ENCODE measurements at places on chromosomes 1 and 21.

DNA sequence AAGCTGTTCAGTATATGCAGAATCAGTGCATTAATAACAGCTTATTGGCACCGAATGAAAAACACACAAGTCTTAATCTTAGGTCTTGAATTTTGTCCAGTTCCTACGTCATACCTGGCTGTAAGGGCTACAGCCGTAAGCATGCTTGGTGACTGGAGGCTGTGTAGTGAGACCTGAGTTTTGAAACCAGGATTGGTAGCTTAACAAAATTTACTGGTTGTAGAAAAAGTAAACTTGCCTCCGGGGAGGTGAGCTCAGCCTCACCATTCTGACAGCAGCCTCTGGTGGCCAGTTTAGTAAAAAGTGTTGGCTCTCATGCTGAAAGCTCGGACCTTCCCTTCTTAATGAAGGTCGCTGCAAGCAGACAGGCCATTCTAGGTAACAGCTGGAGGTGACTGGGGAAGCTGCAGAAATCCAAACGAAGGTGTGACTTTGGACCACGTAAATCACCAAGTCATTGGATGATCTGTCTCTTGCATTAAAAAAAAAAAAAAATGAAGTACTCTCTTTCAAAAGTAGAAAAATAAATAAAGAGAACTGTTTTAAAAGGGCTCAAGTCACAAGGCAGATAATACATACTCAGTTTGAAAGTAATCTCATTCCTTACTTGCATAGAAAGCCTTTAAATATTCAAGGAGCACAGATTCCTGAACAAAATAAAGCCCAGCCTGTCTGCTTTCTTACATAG lies 48.9 kb downstream of the HLCS start:
- peak; percentile 47 for DNase-seq

GRCh38 chr21:17495680-17496079 lies 17.2 kb upstream of the CXADR start:
- no peak for DNase-seq

DNA sequence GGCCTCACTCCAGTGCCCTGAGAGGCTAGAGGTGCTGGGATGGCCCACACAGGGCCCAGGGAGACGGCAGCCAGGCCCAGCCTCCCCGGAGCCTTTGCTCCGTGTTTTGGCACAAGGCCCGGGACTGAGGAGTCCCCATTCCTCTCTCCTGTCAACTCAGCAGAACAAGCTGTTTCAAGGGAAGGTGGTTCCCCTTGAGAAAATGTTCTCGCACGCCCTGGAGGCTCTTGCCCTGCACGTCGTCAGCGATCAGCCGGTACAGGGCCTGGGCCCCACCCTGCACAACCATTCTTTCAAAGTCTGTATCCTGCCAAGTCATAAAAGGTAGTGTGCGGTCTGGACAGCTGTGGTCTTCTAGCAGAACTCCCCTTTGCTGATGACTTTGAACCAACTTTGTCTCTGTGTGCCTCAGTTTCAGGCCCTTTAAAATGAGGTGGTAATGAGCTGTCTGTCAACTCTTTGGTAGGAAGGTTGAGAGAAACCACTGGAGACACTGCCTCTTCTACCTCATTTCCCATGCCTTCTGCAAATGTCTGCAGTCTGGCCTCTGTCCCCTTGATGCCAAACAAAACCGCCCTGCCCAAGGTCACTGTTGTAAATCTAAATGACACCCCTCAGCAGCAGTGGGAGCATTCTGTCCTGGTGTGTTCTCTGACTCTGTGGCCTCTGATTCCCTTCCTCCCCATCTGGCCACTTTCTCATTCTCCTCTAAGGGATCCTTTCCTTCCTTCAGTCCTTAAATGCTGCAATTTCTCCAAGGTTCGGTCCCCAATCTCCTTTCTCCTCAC lies 138.6 kb upstream of the JUN start:
- no peak for DNase-seq

DNA sequence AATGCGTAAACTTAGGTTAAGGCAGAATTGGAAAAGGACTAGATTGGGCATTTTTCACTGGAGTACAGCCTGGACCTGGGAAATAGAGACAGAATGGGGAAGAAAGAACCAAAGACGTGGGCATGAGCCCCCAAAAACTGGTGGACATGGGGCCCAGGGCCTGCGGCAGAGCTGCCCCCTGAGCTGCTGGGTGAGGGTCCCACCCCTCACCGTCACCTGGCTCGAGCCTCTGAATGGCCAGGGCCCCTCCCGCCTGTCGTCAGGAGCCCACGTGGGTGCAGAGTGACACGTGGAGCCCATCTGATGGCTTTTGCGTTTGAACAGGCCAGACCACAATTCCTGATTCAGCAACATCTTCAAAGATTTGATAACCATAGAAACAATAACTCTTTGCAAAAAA lies 360.9 kb upstream of the VAMP3 start:
- DNase-seq, result no peak

DNA sequence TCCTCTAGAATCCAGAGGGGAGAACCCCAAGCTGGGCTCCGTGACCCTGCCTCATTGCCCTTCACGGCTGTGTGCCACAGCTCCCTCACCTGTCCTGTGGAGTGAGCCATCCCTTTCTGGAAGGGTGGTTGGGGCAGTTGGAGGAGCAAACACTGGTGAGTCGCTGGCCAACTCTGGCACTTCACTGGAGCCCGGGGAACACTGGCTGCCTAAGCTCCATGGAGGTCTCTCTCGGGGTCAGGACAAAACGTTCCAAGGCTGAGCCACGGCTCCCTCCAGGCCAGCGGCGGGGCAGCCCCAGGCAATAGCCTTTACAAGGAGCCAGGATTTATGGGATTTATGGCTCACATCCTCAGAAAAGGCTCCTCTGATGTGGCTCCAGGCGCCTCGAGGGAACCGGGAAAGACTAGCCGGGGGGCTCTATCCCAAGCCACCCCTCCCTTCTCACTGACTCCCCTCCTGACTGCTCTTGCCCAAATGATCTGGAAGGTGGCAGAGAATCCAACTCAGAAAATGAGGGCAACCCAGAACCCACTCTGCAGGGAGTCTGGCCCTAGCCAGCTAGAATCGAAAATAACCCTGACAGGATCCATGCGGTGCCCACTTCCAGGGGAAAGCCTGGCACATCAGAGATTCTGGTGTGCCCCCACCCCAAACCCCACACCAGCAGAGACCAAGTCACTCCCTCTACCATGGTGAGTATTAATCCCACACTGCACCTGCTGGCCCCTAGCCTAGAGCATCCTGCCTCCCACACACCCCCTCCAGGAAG lies 75.2 kb downstream of the GLIS1 start:
- no peak for DNase-seq

- DNase-seq, result no peak
Measured at GRCh38 chr21:37356706-37357105, 9.9 kb upstream of the DYRK1A start.

GRCh38 chr1:245718123-245718522 lies 563.3 kb downstream of the KIF26B start:
- DNase-seq, result peak; percentile 0

DNA sequence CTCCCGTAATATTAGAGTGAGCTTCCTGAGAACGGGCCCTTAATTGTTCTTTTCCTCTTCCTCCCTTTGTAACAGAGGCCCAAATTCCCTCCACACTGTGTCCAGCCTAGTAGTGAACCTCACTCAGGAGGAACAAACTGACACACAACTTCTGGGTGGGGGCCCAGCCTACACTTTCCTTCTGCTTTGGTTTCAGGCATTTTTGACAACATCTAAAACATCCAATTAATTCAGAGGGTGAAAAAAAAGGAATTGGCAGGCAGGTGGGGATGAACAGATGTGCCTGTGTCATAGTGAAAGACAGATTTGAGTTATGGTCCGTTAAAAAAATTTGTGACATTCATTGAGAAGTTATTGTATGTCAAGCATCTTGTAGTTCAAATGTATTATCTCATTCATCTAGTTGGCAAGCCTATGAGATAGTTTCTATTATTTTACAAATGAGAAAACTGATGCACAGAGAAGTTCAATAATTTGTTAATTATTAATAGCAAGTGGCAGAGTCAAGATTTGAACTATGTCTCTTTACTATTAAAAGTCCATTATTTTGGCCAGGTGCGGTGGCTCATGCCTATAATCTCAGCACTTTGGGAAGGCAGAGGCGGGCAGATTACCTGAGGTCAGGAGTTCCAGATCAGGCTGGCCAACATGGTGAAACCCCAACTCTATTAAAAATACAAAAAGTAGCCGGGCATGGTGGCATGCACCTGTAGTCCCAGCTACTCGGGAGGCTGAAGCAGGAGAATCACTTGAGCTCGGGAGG lies 41.6 kb upstream of the LRIG2 start:
- no peak for DNase-seq

DNA sequence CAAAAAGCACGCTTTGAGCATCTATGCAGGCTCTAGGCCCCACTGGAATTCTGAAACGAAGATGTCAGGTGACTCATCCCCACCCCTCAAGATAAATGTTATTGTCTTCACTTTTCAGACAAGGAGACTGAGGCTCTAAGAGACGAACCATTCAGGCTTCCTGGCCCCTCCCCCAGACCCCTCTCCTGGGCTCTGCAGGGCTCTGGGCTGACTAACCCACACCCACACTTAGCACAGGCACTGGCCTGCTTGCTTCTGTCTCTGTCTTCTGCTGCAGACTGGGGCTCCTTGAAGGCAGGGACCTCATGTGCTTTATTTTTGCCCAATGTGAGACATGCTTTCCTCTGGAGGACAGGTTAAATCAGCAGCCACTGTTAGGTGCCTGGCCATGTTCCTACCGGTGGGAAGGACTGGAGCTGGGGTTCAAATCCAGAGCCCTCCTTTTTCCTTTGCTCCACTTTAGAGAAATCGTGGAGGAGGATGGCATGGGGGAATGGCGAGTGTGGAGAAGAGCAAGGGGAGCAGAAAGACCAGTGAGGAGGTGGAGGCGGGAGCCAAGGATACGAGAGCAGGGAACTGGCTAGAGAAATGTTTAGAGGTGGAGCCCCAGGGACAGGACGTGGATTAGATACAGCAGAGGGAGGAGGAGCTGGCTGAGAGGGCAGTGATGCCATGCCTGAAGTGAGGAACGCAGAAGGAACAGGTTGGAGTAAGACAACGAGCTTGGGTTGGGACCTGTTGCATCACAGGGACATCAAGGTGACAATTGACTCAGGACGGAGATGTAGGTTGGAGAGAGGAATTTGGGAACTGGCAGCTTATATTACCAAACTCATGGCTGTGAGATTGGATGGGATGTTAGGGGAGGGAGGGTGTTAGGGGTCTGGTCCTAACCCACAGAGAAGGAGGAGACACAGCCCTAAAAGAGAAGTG lies 1.7 kb downstream of the TMEM125 start:
- DNase-seq, result peak; percentile 52

GRCh38 chr1:109535971-109536491 lies 3.6 kb upstream of the GPR61 start:
- DNase-seq, result no peak

GRCh38 chr21:25491267-25491666 lies 116.0 kb downstream of the MRPL39 start:
- DNase-seq, result no peak

- DNase-seq, result peak; percentile 2
Measured at GRCh38 chr1:47751193-47751592, 246.0 kb downstream of the TRABD2B start.

All from iPS-NIHi11 (cell line).